ENCODE measurements at places on chromosomes 13 and 19.

DNA sequence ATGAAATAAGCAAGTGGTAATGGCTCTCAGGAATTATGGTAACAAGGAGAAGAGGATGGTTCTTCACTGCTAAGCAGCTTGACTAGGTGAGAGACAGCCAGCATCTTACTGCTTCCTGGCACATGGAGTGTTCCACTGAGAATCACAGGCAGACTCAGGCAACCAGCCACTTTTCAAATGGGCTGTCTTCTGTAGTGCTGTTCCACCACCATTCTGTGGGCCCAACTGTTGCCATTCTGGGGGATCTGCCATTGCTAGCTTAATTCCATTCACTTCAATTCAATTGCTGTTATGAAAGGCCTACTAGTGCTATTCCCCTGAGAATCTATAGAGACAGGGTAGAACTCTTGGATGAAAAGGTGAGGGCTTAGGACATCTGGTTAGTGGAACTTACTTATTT lies 341.9 kb downstream of the KCNRG start:
- DNase-seq, result no peak

DNA sequence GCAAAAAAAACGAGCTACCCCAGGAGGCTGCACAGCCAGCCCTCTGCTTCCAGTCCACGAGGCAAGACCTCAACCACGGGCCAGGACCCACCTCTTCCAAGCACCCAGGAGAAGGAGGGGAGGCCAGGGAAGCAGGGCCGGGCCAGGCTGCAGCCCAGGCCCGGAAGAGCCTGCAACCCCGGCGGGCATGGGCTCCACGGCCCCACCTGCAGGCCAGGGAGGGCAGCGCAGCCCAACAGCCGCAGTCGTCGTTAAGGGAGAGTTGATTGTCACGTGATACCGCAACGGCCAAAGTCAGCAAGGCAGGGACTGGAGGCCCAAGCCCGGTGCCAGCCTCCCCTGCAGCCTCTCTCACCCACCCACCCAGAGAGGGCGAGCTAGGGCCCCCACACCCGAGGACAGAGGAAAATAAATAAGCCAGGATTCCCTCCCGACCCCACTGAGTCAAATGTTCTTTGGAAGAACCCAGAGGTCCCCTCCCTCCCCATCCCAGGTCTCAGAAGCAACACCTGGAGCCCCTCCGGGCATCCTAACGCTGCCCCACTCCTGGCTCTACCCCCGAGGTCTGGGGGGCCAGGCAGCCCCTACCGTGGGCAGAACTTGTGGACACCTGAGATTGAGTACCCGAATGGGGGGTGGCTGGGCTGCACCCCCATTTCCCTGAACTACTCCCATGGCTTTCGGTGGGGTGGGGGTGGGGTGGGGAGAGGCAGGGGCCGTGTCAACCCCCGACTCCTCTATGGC lies 5.2 kb upstream of the REXO1 start:
- peak; percentile 80 for DNase-seq

DNA sequence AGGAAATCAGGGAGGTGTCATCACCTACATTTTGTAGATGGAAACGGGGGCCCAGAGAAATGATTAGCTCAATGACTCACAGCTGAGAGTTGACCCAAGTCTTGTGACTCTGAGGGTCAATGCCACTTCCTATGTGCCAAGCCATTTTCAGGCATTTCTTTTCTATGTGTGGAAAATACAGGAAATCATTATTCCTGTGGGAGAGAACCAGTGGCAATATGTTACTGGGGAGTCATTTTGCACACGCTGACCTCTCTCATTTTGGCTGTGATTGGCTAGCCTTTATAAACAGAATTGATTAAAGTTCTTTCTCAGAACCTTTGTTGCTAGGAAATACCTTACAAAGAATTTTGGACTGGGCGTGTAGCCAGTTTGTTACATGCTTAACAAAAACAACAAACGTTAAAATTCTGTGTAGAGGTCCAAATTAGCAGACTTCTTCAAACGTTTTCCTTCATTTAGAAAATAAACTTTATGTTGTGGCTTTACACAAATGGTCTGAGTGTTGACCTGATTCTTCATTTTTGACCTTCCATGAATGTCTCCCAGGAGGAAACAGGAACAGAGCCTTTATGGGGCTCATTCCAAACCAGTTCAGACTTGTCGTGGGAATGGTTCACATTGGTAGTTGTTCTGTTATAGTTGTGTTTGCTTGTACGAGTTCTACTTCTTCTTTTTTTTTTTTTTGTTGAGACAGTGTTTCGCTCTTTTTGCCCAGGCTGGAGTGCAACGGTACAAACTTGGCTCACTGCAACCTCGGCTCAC lies 11.4 kb downstream of the PCCA start:
- DNase-seq, result peak; percentile 86

GRCh38 chr19:44799627-44800346 lies 9.1 kb upstream of the BCAM start:
- no peak for DNase-seq

DNA sequence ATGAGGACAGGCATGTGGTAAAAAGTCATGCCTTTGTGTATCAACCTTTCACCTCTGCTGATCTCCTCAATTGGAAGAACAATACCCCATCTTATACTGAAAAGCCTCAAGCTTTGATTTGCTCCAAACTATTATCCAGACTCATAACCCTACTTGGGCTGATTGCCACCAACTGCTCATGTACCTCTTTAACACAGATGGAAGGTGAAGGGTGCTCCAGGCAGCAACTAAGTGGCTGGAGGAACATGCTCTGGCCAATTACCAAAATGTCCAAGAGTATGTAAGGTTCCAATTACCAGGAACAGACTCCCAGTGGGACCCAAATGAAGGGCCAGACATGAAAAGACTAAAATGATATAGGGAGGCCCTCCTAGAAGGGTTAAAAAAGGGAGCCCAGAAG lies 78.3 kb downstream of the ZNF486 start:
- no peak for DNase-seq

DNA sequence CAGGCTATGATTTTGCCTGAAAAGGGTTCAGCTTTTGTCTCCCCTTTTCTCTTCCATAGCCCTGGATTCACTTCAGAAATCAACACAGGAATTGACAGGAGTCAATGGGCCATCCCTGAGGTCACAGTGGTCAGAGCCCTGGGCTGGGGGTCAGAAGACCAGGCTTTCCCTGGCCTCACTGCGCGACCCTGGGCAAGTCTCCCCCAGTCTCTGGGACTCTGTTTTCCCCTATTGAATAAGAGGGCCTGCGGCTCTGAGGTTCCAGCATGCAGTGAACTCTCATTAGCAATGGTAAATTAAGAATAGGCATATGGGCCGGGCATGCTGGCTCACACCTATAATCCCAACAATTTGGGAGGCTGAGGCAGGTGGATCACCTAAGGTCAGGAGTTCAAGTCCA lies 30.7 kb upstream of the VSTM2B start:
- DNase-seq, result peak; percentile 28

DNA sequence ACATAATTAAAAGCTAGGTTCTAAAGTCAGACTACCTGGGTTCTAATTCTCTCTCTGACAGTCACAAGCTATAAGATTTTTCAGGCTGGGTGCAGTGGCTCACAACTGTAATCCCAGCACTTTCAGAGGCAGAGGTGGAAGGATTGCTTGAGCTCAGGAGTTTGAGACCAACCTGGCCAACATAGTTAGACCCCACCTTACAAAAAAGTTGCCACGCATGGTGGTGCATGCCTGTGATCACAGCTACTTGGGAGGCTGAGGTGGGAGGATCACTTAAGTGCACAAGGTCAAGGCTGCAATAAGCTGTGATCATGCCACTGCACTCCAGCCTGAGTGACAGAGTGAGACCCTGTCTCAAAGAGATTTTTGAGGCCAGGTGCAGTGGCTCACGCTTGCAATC lies 6.0 kb downstream of the NFKBID start:
- no peak for DNase-seq

- DNase-seq, result no peak
Measured at GRCh38 chr19:4268816-4269430, 10.1 kb upstream of the SHD start.

GRCh38 chr19:54029930-54030490 lies 33.7 kb downstream of the VSTM1 start:
- DNase-seq, result peak; percentile 70

- no peak for DNase-seq
Measured at GRCh38 chr13:76292726-76293125, 593.5 kb downstream of the KCTD12 start.

DNA sequence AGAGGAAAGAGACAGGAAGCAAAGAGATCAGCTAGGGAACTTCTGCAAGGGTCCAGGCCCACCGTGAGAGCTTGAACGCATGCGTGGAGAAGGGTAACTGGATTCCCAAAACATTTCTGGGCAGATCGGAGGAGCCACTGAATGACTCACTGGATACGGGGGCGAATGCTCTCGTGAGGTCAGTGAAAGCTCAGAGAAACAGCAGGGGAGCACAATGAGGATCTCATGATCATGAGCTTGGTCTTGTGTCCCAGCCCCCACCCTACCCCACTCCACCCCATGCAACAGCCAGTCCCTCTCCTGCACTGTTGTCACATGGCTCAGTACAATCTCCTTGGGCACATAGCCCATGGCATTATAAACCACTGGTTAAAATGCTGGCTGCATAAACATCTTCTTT lies 40.6 kb downstream of the DCLK1 start:
- no peak for DNase-seq

DNA sequence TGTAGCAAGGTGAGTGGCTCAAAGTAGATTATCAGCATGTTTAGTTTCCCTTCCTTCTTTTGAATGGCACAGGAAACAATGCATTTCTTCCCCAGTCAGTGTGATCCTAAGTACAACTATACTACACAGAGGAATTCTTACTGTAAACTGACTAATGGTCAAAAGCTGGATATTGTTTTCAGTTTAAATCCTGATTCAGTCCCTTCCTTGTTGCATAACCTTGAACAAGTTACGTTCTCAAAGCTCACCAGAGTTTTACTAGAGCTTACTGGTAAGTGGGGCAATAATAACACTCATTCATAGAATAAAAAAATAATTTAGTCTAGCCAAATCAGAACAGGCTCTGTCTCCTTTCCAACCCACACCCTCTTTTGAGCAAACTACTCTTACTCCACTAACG lies 180.1 kb downstream of the POSTN start:
- DNase-seq, result no peak

- no peak for DNase-seq
Measured at GRCh38 chr13:113298043-113298945, 1.3 kb downstream of the LAMP1 start.

GRCh38 chr13:39051157-39051556 lies 12.9 kb downstream of the NHLRC3 start:
- no peak for DNase-seq

GRCh38 chr19:29370276-29370675 lies 155.5 kb upstream of the VSTM2B start:
- no peak for DNase-seq

DNA sequence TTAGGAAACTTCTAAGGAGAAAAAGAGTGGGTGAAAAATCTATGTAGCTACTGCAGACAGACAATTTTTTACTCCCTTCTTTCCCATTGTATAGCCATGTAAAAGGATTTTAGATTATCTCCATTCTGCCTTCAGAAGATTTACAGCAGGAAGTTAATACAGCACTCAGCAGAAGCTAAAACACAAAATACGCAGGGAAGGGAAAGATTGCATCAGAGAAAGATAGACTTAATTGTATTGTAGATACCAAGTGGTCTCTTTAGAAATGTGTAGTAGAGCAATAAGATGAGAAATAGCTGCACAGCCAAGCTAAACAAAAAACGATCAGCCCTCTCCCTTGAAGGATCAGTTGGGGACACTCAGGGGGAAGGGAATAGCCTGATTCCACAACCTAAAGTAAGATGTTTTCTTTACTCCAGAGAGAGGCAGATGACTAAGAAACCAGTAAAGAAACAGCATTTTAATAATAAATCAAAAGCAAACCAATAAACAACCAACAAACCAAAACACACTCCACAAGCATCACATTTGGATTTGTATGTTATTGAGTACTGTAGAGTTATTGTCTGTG lies 236.7 kb upstream of the SLITRK1 start:
- no peak for DNase-seq
